ENCODE measurements at places on chromosomes 11 and 22. TPM values are rescaled to one million over a fixed set of nuclear protein-coding genes. Genes with fewer than 3 reads are reported as not detected.

The OR5P2 gene
- not detected for total RNA-seq

The USP2 gene
- total RNA-seq = 4.2 TPM

The GRAP2 gene
- 1.3 TPM for total RNA-seq

GRCh38 chr22:49620003-49620556 lies 207.6 kb downstream of the BRD1 start:
- DNase-seq = no peak

- no peak for DNase-seq
These were observed 351.7 kb downstream of the METTL15 start for GRCh38 chr11:28459912-28460311.

DNA sequence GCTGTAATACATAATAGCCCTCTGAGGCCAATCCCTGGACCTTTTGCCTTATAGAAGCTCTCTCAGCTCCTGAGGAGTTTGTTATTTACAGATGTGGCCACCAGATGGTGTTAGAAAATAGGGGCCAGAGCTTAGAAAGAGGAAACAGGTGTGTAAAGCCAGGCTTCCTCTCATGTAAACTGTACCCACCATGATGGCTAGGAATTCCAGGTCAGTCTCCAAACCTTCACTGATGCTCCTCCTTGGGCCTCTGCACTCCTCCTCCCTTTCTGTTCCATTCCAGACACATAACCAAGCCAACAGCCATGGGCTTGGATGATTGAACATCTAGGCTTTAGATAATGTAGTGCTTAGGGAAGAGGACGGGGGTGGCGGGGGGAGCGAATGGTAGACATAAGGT lies 39.7 kb downstream of the USP35 start:
- no peak for DNase-seq

Data from mesenteric fat pad (tissue), 1 donor.